Activated T-helper 1 cell treated with anti-CD3 and anti-CD28 coated beads, Interleukin-2, amount 50 U/mL, for 16 hours (primary cell): ENCODE measurements at places on chromosomes 4 and X.

- DNase-seq, result no peak
Measured at GRCh38 chr4:148114436-148114835, 327.8 kb downstream of the NR3C2 start.

GRCh38 chr4:152659806-152660205 lies 20.0 kb downstream of the TMEM154 start:
- no peak for DNase-seq

GRCh38 chr4:86554646-86555045 lies 39.5 kb upstream of the PTPN13 start:
- no peak for DNase-seq

GRCh38 chr4:113987382-113987941 lies 8.0 kb upstream of the ARSJ start:
- DNase-seq, result no peak

DNA sequence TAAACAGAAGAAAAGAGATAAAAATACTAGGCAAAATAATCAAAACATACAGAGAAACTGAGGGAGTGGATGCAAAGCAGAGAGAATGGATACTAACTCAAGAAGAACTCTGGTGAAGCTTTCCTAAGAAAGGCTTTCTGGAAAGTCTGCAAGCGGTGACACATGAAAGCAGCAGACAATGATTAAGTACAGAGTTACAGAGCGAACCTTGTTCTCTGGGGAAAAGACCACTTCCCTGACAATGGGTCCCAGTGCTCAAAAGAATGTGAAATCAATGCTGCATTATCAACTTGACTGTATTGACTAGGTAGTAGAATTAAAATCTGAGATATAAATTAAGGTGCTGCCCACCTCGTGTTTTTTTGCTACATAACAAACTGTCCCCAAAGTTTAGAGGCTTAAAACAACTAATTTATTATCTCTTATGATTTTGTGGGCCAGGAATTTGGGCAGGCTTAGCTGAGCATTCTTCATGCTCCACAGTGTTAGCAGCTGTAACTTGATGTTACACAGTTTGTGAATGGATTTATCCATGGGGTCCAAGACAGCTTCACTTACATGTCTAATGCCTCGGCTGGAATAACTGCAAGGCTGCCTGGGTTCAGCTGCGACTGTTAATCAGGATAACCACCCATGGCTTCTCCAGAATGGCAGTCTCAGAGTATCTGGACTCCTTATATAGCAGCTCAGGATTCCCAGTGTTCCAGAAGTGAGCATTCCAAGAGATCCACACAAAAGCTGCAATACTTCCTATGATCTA lies 106.9 kb upstream of the INPP4B start:
- no peak for DNase-seq
